ENCODE measurements at places on chromosomes 1 and 21.

DNA sequence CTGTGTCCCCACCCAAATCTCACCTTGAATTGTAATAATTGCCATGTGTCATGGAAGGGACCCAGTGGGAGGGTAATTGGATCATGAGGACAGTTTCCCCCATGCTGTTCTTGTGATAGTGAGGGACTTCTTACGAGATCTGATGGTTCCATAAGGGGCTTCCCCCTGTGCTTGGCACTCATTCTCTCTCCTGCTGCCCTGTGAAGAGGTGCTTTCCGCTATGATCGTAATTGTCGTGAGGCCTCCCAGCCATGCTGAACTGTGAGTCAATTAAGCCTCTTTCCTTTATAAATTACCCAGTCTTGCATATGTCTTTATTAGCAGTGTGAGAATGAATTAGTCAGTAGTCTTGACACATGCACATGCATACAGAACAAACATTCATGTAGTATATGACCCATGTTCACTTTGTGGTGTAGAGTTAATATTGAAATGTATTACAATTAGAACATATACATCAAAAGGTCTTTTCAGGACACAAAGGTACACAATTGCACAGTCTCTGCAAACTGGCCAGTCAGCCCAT, 16.9 kb upstream of the IFI16 start:
- DNase-seq = no peak

GRCh38 chr1:231431665-231432415, 9.8 kb upstream of the EGLN1 start:
- DNase-seq = no peak

- DNase-seq = no peak
Observed at GRCh38 chr1:40649592-40649930, 15.9 kb downstream of the RIMS3 start.

DNA sequence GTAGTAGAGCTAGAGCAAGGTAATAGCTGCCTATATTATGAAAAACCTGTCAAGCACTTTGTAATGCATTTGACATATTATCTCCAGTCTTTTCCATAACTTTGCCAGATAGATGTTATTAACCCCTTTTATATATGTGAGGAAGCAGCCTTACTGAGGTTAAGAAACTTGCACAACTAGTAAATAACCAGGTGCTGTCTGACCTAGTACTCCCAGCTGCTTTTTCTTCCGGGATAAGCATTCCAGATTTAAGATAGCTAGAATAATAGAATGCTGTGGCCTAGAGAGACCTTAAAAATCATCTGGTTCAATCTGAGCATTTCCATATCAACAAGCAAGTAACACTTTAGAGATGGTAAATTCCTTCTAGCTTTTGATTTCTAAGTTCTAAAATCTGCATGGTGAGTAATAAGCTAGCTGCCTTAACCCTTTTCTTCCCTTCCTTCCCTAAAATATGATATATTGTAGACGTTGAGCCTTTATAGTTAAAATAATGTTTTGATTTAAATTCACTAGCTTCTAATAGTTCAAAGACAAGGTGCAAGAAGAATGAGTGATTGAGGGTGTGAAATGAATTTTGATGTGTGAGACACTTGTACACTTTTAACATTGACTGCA, 1.8 kb downstream of the SH3GLB1 start:
- DNase-seq = no peak

GRCh38 chr1:29542548-29542947, 306.2 kb downstream of the PTPRU start:
- no peak for DNase-seq

DNA sequence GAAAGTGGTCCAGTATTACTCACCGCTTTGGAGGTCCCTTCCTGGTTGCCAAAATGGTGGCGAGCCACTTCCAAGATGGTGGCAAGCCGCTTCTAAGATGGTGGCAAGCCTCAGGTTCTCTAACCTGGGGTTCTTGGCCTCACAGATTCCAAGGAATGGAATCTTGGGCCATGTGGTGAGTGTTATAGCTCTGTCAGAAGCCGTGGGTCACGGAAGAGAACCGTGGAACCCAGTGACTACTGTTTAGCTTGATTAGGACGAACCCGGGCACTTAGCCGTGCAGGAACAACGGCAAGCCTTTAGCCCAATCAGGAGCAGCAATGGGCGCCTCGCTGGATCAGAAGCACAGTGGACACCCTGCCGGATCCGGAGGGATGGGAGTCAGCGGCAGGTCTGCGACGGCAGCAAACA, 356.2 kb upstream of the TMPRSS15 start:
- no peak for DNase-seq

- no peak for DNase-seq
Observed at GRCh38 chr1:201466492-201466891, 2.5 kb downstream of the PHLDA3 start.

GRCh38 chr1:175204330-175204729, 11.8 kb upstream of the KIAA0040 start:
- no peak for DNase-seq

- DNase-seq = no peak
Observed at GRCh38 chr1:156586892-156587477, 4.6 kb upstream of the NAXE start.

- DNase-seq = no peak
Observed at GRCh38 chr21:19908390-19908789, 1089.8 kb upstream of the NCAM2 start.

DNA sequence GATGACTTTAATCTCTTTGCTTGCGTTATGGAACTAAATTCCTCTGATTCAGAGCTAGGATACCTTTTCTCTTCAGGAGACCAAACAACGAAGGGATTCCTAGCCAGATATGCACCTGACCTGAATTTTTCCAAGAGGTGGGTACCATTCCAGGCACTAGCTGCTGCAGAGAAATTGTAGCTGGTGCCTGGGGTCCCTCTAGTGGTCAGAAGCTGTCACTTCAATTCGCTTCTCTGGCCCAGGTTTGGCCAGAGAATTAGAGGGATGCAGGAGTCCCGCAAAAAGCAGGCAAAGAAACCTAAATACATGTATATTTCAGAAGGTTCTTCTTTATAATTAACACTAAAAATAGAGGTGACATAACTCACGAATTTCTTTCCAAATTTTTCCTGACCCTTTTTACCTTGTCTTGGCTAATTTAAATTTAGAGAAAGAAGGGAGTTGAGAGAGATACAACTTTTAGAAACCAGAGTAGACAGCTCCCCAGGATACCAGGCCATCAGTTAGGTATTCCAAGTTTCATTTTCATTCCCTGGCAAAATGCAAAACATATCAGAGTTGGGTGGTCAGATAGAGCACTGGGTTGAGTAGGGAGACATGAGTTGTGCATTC, 9.6 kb downstream of the ACKR1 start:
- peak; percentile 28 for DNase-seq

- DNase-seq = no peak
Observed at GRCh38 chr21:41095983-41096382, 72.0 kb upstream of the BACE2 start.

DNA sequence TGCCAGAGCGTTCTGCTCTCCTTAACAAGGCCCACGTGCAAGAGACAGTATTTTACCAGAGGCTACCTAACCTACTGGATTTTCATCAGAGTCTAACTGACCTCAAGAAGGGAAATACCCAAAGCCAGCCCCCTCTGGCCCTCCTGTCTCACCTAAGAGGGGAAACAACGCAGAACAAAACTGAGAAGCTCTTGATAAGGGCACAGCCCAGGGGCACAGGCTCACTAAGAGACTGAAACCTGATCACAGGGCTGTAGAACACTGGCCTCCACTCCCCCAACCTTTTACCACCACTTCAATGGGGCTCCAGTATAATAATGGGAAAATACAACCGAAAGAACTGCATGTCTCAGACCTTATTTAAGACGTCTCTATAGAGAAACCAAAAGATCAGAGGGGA, 449.5 kb upstream of the CAMK1G start:
- no peak for DNase-seq

All from globus pallidus (tissue), 1 donor.